ENCODE measurements at places on chromosomes 2 and 18.

DNA sequence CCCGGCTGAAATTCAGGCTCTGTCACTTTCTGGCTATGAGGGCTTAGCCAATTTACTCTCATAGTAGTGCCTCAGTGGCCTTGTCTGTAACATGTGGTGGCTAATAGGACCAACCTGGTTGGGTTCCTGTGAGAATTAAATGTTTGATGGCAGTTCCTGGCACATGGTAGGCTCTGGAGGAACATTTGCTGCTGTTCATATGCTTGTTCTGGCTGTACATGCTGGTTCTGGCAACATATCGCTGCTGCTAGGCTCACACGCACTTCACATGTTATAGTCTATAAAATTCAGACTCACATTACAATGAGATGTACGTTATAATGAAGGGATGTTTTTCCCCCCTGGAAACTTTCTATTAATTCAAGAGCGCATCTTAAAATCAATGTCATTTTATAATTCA is 417.7 kb upstream of the GYPC start:
- DNase-seq, result no peak

- DNase-seq, result no peak
Observed at GRCh38 chr18:50356036-50356945, 18.6 kb upstream of the SKA1 start.

DNA sequence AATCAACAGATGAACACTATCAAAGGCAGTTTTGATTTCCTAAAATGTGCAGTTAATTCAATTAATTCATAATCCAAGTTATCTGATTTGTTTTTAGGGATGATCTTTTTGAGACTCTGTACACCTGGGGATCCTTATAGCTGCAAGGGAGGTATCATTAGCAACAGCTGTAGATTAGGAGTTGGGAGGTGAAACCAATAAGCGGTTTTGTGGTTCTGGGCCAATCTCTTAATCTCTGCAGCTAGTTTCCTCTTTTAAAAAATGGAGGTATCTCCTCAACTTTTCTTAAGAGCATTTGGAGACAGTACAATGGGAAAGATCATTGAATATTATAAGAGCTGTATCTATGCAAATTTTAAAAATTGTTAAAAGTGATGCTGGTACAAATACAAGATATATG is 126.0 kb downstream of the MC4R start:
- DNase-seq, result no peak

- no peak for DNase-seq
Observed at GRCh38 chr2:238995634-238996033, 147.7 kb downstream of the TWIST2 start.

- DNase-seq, result no peak
Observed at GRCh38 chr2:221554769-221555493, 17.2 kb downstream of the EPHA4 start.

- DNase-seq, result no peak
Observed at GRCh38 chr18:80106482-80107051, 2.5 kb upstream of the ADNP2 start.

GRCh38 chr2:108612153-108612513 is 77.9 kb downstream of the LIMS1 start:
- DNase-seq, result no peak
